ENCODE measurements at places on chromosomes 5 and 9.

DNA sequence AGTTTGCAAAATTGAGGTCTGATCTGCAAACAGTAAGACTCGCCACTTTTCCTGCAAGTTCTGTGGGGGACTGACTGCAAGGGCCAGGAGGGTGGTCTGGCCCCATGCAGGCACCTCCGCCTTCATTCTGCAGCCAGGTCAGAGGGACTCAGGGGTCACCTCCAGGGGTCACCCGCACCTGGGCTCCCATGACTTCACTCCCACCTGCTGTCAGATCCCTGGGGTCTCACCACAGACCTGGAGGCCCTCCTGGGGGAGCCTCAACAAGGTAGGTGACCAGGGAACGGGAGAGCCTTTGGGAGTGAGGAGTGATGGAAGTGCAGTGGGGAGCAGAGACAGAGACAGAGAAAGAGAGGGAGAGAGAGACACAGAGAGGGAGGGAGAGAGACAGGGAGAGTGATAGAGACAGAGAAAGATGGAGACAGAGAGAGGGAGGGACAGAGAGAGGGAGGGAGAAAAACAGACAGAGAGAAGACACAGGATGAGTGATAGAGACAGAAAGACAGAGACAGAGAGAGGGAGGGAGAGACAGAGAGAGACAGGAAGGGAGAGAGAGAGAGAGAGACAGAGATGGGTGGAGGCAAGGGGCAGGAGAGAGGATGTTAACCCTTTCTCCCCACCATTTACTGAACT lies 41.5 kb upstream of the SLC6A19 start:
- DNase-seq: no peak

- no peak for DNase-seq
Measured at GRCh38 chr9:121308765-121309164, 40.8 kb downstream of the GSN start.

- DNase-seq: no peak
Measured at GRCh38 chr5:113271015-113271414, 163.8 kb downstream of the TSSK1B start.

- DNase-seq: no peak
Measured at GRCh38 chr5:69462170-69462569, 30.4 kb upstream of the OCLN start.

DNA sequence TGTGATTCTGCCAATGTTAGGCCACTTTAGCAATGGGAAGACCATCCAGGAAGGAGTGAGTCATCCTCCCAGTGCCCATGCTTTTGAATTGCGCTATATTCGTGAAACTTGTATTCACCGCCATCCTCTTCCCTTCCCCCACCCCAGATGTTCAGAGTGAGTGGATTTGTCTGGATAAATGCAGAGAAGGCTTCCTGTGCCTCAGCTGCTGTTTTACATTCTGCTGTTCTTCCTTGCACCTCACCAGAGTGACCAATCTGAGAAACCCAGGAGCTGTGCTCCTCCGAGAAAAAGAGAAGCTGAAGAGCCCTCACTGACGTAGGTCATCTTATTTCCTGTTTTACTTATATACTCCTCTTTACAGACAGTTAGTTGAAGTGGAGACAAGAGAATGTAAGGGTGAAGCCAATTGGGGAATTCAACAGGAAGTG lies 24.6 kb upstream of the SVEP1 start:
- no peak for DNase-seq

DNA sequence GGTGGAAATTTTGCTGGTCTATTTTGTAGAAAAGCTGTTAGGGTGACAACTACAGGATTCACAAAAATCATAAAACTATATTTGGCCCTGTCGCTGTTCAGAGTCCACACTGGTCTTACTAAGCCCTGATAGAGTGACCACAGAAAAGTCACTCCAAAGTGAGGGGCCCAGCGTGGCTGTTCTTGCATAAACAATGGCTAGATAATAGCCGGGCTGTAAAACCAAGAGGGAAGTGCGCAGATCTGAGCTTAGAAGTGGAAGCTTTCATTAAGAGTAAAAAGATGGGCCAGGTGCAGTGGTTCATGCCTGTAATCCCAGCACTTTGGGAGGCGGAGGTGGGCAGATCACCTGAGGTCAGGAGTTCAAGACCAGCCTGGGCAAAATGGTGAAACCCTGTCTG lies 15.5 kb upstream of the CTSL start:
- no peak for DNase-seq

- DNase-seq: no peak
Measured at GRCh38 chr5:171477101-171477500, 57.7 kb downstream of the FGF18 start.

GRCh38 chr5:10507575-10508096 lies 56.2 kb upstream of the ANKRD33B start:
- no peak for DNase-seq

- no peak for DNase-seq
Measured at GRCh38 chr9:8136477-8136876, 336.9 kb upstream of the DMAC1 start.

- DNase-seq: no peak
Measured at GRCh38 chr9:113858282-113858681, 17.8 kb upstream of the ZNF618 start.

DNA sequence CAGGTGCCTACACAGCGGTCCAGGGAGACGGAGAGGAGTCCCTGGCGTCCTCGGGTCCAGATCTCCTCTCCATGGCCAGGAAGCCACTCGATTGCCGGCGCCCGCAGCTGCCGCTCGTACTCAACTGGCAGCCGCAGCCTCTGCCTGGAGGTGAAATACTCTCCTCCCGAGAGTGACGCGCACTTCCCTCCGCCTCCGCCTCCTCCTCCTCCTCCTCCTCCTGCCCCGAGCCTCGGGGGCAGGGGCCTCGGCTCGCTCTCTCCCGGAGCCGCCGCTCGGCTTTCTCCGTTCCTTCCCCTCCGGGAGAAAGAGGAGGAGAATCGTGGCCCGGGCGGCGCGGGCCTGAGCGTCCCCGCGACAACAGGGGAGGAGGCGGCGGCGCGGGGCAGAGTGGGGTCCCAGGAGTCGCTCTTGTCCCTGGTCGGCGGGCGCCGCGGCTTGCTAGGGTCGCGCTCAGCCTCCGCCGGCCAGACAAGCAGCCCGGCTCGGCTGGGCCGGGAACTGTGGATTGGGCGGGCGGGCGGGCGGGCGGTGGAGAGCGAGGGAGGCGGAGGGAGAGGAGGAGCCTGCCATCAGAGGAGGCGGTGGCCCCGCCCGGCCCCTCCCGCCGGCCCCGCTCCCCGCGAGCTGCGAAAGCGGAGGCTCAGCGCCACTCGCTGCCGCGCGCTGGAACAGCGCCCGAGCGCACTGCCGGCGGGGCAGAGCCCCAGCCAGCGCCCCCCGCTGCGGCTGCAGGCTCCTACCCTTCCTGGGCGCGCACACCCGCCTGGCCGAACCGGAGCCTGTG lies at the start of gene CEMIP2:
Gene CEMIP2 (minus strand): TSS at position 126 of the 787 bp plus-strand sequence. CDS start 18,140 bp downstream, outside the sequence.
- peak; percentile 93 for DNase-seq

- no peak for DNase-seq
Measured at GRCh38 chr5:89216606-89217005, 333.6 kb upstream of the MEF2C start.

DNA sequence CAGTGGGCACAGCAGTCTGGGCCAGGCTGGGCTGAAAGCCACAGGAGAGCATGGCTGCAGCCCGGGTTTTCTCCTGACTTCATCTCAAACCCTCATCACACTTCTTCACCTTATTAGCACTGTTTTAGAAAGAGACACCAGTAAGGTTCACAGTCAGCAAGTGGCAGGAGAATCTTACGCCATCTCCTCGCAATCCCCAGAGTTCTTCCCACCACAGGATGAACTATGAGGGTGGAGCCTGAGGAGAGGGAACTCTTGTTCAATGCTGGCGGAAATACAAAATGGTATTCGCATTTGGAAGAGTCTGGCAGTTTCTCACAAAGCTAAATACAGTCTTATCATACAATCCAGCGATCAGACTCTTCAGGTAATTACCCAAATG lies 14.7 kb downstream of the BICD2 start:
- no peak for DNase-seq

DNA sequence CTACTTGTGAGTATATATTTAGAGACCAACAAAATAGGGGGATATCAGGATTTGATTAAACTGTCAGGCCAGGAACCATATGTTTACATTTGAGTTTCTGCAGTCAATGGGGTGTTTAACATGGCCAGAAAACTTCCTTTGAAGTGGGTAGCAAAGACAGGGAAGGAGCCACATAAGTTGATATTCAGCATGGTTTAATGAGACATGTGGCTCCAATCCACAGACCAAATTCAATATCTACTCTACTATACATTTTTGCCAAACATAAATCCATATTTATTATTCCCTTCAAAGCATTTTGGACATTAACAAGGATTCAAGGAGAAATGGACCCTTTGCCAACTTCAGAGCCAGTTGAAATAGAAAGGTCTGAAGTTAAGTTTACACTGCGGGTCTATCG lies 99.8 kb downstream of the TAF11L14 start:
- no peak for DNase-seq

- no peak for DNase-seq
Measured at GRCh38 chr9:127628758-127629467, 16.8 kb downstream of the STXBP1 start.

- no peak for DNase-seq
Measured at GRCh38 chr9:105273731-105274130, 29.3 kb downstream of the SLC44A1 start.

GRCh38 chr5:154740957-154741356 lies 14.2 kb upstream of the LARP1 start:
- DNase-seq: no peak

DNA sequence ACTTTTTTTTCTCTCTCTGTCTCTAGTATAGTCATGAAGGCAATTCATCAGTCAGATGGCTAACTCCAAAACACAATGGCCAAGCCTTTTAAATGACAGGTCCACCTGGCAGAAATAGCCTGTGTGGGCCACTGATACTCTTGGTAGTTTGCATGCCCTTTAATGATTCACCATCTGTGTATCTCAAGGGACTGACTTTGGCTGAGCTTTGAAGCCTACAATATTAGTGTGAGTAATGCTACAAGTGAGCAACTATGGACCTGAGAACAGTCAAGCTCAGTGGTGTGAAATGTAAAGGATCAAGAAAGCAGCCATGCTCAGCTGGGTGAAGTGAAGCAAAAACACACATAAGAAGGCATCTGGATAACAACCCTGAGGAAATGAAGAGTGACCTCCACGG lies 506.9 kb downstream of the TLE1 start:
- no peak for DNase-seq

DNA sequence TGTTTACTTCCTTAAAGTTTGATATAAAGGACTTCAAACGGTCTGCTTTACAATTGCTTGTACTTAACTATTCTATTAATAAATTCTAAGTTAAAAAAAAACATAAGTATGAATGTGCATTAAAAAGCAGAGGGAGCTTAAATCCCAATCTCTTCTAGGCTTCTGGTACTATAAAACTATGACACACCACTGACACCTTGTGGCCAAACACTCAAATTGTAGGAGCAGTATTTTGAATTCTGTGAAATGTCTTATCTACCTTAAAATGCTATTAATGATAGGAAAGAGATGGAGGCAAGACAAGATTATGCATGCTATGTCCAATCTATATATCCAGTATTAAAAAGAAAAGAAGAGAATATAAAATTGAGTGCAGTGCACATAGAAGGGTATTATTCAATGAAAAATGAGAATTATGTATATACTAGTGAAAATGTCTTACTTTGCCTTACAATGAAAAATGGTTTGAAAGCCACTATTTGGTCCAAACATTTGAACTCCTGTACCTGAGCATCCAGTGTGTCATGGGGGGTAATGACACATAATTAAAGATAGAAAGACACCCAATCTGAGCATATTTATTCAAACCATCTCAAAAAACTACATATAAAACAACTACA lies 87.6 kb downstream of the ERP44 start:
- DNase-seq: peak; percentile 24

- DNase-seq: no peak
Measured at GRCh38 chr9:118395415-118395814, 691.2 kb downstream of the TLR4 start.

DNA sequence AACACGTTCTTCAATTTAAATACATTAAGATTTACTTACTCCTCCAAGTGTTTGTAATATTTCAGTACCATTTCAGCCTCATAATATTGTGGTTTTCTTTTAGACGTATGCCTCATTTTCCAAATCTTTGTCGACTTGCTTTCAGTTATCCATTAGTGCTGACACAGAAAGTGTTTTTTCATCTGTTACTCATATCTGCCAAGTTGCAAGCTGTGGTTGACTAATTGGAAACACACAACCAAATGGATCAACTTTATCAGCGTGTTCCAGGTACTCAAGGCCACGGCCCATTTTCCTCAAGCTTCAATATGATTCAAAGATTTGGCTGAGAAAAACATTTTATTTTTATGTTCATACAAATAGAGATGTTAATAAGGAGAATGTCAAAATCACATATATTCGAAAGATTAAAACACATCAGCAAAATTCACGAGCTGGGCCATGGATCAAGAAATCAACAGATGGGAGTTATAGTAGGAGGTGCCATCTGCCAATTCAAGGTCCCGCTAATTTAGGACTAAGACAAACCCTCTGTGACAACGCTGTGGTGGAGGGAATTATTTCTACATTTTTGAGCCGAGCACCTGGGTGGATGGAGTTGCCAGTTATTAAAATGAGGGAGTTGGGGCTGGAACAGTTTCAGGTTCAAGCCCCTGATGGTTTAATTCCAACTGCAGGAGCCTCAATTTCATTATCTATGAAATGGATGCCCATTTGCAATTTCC lies 27.2 kb upstream of the CCNJL start:
- DNase-seq: no peak

DNA sequence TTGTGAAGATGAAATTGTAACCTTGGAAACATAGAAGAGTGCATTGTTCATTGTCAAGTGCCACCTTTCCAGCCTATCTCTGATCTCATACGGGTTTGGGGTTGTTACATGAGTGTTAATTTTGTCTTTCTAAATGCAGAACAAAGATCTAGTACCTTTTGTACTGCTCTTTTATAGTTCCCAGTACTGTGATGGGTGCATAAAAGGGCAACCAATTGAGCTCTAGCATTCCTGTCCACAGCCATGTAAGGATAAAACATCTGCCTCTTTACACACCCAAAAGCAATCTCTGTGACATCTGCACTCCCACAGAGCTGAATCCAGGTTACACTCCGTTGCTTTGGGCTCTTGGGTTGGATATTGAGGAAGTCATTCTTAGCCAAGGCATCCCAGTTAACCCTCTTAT lies 255.2 kb downstream of the SGCD start:
- no peak for DNase-seq

DNA sequence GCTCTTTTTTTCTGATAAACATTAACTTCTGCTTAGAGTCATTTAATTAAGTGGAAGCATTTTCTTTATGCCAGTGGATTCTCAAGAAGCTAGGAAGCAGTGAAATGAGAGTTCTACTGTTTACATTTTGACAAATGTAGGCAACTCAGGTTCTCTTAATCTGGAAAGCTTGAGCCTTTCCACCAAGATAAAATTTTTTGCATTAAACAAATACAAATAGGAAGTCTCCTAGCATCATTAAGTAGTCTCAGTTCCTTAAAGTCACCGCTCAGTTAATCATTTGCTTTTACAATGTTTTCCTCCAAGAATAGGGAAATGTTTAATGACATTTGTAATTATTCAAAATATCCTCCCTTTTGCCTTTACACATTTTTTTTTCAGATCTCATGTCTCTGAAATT lies 290.4 kb upstream of the PDE4D start:
- no peak for DNase-seq

DNA sequence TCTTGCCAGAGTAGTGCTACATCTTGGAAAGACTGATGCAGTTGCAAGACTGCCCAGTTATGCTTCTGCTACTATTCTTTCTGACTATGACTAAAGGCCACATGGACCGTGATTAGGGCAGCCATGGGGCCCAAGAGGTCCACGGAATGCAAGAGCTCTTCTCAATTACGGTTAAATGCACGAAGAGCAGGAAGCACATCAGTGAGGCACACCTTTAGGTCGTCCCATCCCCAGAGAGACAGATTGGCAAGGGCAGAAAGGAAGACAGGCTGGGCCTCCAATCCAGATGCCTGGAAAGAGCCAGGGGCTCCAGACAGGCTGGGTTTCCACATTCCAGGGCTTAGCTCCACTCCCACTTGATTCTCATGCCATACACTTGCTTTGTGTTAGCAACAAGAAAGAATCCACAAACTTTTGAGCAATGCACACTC lies 132.3 kb upstream of the SLIT3 start:
- no peak for DNase-seq

Measured in activated naive CD8-positive, alpha-beta T cell treated with anti-CD3 and anti-CD28 coated beads for 36 hours (primary cell).